ENCODE measurements at places on chromosomes 5 and 9.

DNA sequence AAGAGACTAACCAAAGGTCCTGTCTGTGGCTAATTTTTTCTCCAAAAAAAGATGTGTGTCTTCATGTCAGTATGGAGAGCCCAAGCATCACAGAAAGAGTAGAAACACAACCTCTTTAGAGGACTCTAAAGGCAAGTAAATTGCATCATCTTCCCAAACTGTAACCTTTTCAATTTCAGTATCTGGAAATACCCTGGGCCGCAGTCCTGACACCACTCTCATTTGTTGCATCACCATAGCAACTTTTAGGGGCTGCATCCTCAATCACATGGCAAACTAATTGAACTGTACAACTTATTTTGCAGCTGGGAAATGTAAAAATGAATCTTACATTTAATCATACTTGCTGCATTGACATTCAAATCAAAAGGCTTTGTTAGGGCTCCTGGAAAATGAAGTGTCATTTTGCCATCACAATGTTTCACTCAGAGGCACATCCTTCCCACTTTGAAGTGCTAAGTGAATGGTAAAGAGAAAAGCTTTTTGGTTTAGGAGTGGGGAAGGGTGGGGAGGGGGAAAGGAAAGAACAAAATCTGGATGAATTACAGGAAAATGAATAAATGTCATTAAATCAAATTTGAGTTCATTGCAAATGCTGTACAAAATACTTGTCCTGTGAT, 60.6 kb upstream of the GRIA1 start:
- DNase-seq, result no peak

DNA sequence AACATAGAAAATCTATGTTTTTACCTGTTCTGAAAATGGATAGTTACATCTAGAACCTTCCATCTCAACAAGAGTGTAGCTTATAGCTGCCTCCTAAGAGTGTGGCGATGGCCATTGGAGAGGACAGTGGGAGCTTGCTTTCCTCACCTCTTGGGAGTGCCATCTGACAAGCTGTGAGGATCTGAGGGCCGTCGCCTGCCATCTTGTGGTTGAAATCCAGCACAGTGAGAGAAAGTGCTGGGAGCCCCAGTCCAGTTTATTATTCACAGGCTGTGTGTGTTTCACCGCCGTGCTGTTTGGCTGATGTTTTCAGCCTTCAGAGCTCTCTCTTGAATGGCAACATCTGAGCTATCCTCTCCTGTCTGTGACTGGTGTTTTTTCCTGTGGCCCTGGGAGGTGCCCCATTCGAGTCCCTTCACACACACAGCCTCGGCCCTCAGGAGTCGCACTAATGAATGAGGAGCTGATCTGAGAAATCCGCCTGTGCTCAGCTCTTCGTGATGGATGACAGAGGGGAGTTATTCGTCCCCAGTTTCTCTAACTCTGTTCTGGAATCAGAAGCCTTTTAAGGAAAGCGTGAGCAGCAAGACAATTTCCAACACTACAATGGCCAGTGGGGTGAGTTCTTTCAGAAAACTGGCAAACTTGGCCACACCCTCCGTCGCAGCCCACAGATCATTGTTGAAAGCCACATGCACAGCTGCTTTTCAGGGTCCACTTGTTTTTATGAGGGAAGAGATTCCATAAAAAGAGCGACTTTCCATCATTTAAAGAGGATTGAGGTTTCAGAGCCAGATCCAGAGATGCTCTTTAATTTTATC, 170.3 kb downstream of the PDZD2 start:
- DNase-seq, result peak; percentile 66

GRCh38 chr5:55935371-55935770, 59.4 kb downstream of the IL6ST start:
- no peak for DNase-seq

DNA sequence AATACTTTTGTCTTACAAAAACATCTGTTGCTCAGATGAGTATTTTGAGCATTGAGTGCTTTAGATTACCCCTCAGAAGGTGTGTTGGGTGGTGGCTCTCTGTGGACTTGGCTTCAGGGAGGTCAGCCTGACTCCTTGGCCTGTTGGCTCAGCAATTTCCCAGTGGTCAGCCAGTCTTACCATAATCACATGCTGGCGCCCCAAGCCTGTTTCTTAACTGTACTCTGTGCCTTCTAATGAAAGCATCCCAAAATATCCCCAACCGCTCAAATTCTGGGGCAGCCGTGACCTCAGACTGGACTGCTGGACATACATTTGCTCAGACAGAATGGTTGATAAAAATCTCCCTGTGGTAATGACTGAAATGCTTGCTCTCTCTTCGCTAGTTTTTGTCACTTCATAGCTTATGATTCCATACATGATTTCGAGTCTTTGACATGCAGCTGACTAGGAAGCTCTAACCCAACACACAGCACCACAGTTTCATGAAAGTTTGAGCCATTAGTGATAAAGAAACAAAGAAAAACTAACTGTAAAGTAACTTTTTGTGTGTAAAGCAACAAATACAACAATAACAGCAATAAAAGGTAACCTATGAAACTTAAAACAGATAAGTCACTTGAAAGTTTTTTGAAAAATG, 562.2 kb upstream of the MEF2C start:
- DNase-seq, result no peak

DNA sequence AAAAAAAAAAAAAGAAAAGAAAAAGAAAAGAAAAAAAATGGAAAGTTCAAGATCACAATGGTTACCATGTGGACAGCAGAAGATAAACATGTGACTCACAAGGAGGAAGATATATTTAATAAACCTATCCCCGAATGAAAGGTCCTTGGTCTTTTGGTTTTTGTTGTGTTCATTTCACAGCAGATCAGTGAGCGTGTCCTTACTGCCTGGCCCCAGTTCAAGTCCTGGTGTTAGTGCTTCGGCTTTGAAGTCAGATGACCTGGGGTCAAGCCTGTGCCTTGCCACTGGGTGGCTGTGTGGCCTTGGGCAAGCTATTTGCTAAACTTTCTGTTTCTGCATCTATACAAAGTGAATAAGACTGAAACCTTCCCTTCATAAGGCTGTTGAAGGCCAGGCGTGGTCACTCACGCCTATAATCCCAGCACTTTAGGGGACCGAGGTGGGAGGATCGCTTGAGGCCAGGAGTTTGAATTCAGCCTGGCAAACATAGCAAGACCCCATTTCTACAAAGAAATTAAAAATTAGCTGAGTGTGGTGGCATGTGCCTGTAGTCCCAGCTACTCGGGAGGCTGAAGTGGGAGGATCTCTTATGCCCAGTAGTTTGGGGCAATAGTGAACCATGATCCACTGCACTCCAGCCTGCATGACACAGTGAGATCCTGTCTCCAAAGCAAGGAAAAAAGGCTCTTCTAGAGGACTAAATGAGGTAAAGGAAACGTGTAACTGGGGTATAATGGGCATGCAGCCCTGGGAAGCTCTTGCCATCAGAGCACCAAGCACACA, 94.5 kb upstream of the SPATA31D4 start:
- DNase-seq, result no peak

DNA sequence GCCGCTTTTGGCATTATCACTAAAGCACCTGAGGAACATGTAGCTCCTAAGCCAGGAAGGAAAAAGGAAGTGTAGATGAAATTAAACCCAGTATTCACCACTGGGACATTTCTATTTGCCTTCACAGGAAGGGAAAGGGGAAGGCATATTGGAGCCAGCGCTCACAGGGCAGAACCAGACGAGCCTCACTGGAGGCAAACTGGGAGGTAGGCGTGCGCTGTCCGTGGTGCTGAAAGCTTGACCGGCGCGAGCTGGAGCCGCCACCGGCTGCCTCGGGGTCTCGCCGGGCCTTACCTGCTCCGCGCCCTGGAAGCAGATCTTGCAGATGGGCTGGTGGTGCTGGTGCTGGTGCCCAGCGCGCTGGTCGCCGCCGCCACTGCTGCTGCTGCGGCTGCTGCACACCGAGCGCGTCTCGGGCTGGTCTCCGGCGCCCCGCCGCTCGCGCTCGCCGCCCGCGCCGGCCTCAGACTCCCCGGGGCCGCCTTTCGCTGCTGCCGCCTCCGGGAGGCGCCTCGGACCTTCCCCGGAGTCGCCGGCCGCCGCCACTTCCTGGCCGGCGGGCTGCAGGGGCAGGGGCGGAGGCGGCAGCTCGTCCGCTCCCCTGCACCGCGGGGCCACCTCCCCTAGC, 732 bp downstream of the MARCHF11 start:
- peak; percentile 59 for DNase-seq

GRCh38 chr5:88785746-88786565, 97.0 kb downstream of the MEF2C start:
- no peak for DNase-seq

DNA sequence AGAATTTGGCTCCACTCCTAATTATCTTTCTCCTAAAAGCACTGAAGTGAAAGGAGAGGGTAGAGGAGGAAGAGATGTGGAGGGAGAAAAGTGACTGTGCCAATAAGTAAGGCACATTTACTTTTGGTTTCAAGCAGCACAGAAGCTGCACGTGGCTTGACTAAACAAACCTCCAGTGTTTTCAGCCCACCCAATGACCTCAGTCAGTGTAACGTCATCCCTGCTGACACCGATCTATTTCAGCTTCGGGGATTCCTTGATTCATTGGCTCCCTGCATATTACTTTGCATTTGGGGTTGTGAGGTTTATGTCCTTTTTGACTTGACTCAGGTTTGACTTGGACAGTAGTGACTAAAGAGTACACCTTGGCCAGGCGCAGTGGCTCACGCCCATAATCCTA, 35.6 kb upstream of the NIM1K start:
- DNase-seq, result no peak
